Neural progenitor cell (in vitro differentiated cells): ENCODE measurements at places on chromosomes 3 and 15.

DNA sequence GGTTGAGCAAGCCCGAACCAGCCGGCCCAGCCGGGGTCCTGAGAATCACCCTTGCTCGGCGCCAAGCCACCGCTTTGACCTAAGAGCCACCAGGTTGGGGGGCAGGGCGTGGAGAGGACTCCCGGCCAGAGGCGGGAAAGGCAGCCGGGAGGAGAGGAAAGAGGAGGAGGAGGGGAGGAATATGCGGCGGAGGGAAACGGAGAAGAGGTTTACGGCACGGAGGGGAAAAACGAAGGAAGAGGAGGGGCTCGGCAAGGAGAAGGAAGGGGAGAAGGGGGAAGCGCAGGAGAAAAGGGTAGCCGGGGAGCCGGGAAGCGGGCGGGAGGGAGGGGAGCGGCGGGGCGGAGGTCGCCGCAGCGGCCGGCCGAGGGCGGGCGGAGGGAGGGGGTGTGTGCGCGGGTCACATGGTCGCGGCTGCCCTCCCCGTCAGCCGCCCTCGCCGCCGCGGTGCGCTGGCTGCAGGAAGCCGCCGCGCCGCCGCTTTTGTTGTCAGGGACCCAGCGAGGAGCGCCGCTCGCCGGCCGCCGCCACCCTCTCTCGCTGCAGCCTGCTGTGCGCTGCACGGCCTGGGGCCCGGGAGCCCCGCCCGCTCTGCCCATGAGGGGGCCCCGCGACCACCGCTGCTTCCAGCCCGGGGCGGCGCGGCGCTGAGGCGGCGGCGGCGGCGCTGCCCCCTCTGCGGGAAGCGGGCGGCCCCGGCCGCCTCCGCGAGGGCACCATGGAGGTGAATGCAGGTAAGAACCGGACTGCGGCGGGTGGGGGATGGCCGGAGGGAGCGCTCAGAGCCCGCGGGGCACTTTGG lies at the start of gene NR1D2:
TSS of gene NR1D2 (plus strand) at position 426 of the 802 bp plus-strand sequence. CDS start at position 719, 293 bp downstream.
- DNase-seq = peak; percentile 96

DNA sequence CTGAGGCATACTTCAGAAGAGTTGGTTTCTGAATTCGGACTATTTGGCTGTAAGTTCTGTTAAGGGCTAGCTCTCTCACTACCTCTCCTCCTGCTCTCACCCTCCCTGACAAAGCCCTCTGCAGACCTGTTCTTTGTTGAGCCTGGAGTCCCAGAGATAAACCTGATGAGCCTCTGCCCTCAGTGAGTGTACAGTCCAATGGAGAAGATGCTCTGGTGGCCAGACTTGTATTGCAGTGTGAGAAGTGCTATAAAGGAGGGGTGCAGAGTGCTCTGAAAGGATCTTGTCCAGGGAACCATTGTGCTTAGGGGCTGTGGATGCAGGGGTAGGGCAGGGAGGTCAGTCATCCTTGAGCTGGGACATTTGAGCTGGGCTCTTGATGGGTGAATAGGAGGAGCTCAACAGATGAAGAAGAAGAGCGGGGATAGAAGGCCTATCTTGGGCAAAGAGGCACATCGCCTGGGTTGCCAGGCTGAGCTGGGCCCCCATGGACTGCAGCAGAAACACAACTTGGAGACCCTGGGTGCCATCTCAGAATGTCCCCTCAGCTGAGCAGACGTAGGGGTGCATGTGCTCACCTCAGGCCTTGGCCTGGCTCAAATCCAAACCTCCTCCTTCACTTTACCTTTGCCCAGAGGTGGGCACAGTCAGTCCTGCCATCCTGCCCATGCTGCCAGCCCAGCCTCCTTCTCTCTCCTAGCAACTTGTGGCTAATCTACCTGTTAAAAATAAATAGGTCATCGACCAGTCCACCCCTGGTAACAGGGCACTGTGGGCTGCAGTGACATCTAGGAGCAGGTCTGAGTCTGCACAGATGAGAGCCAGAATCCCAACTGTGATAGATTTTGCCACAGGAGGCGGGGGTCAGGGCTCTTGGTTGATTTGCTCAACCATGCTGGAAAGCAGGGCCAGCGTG lies 3.3 kb downstream of the CAND2 start:
- DNase-seq = no peak

DNA sequence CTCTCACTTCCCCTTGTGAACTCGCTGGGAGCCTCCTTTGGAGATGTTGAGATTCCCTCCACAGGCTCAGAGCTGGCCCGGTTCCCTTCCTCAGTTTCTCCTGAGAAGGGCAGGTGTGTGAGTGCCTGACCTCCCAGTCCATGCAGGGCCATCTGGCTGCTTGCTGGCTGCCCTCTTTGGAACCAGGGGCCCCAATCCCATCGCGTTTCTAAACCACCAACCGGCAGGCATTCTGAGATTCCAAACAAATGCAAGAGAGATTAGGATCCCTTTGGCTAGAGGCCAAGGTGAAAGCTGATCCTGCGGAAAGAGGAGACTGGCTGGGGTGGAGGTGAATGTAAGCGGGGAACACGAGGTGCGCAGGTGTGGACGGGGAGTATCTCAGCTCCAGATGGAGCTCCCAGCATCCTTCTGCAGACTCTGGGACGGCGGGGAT lies 2.9 kb upstream of the PRRT3 start:
- DNase-seq = no peak

- DNase-seq = no peak
These were observed 65.9 kb downstream of the ADAMTS9 start for GRCh38 chr3:64621726-64622395.

GRCh38 chr15:71685420-71685993 lies 124.8 kb upstream of the NR2E3 start:
- DNase-seq = no peak

DNA sequence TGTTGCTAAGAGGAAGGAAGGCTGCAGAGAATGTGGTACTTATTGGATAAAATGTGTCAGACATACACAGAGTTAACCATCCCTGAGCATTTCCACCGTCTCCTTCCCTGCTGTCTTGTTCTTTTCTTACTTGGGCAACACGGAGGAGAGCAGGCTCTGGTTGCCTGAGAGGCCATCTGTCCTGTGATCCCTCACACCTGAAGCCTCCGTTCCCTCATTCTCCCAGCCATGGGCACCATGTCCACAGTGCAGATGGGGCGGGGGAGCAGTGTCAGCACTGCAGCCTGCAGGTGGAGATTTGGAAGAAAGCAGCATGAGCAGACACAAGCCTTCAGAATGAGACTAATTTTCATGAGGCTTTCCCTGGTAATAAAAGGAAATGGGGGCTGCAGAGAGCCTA lies 133.7 kb downstream of the CHCHD6 start:
- DNase-seq = no peak

GRCh38 chr3:160671231-160671630 lies 5.7 kb upstream of the ARL14 start:
- no peak for DNase-seq

GRCh38 chr3:132014105-132014504 lies 20.7 kb downstream of the CPNE4 start:
- no peak for DNase-seq

GRCh38 chr15:72205273-72205672 lies 7.7 kb upstream of the GRAMD2A start:
- no peak for DNase-seq

- DNase-seq = no peak
These were observed 811 bp downstream of the C3orf52 start for GRCh38 chr3:112086875-112087524.

DNA sequence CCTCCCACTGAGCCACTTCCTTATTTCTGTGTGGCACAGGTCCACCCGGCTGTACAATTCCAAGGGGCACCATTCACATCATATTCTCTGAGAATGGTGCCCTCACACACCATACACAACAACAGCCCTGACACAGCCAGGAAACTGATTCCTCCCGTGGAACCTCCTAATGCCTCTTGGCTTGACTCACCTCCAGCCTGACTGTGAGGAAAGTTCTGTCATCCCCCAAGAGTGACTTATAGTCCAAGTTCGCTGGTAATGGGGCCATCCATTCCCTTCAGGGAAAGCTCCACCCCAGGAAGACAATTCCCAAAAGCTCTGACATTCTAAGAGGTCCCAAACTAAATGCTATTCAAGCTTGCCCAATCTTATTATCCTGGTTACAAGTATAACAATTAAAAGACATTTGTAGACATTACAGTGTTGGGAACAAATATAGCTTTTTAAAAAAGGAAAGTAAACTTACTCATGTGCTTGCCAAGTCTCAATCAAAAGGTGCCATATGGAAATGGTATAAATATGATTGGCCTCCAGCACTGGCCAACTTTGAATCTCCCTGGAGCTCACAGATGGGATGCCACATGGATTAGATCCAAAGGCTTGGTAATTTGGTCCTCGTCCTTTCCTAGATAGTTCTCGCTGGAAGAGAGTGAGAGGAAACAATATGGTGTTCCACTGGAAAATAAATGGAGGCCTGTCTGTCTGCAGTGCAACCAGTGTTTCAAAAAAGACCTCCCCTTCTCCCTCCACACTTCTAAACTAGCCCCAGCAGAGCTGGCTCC lies 56.3 kb upstream of the PSMD6 start:
- DNase-seq = no peak

DNA sequence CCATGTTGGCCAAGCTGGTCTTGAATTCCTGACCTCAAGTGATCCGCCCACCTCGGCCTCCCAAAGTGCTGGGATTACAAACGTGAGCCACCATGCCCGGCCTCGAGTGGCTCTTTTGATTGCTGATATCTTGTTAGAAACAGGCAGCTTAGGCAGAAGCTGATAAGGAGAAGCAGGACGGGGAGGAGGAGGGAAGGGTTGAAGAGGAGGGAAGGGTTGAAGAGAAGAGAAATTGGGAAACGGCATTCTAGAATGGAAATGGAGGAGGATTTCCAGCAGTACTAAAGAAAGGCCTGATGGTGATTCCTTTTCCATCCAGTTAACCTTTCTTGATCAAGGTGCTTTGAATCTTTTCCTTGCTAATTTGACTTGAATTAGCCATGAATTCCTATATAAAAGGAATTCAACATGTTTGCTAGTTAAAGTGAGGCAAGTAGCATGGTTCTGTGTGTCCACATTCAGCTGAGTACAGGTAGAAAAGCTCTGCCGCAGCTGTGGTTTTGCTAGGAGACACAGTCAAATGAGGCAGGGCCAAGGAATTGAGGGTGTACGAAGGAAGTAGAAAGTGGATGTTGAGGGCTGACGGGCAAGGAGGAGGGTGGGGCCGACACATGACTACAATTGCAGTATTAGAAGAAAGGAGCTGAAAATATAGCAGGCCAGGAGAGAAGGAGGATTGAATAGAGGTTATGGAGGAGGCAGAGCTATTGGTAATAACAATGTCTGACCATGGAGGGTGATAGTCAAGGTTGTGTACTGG lies 27.2 kb upstream of the ATP1B3 start:
- DNase-seq = no peak

DNA sequence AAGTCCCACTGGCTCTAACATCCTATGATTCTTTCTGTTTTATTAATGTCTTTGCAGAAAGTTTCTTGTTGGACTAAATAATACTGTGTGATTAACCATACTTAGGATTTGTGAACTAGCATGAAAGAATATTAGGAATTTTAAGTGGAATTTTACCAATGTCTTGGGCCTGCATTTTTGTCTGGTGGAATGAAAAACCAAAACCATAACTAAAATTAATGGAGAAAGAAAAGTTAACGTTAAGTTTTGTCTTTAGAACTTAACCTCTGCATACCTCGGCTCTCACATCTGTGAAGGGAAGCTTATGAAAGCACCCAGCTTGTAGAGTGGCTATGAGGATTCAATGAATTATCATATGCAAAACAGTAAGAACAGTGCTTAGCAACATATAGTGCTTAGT lies 6.5 kb downstream of the FBN1 start:
- no peak for DNase-seq

- DNase-seq = no peak
These were observed 36.8 kb upstream of the FRMD5 start for GRCh38 chr15:44231842-44232241.

- DNase-seq = peak; percentile 21
These were observed 78.3 kb upstream of the TPM1 start for GRCh38 chr15:62964251-62964650.

- no peak for DNase-seq
These were observed 104.5 kb downstream of the MESD start for GRCh38 chr15:80885016-80885579.

DNA sequence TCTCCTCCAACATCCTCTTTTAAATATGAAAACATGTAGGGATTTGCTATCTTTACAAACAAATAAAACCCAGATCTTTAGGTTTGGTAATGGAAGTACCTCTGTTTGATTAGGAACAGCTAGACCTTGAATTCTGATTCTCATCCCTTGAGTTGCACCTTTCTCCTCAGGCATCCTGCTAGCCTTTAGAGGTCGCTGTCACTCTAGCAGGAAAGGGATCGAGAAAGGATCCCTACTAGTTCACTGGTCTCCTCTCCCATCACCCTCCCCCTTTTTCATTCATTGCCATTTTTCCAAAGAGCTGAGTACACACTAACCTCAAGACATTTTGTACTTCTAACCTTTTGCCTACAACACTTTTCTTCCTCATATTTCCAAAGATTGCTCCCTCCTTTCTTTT lies 569.8 kb downstream of the RBMS3 start:
- DNase-seq = peak; percentile 23

GRCh38 chr3:158213461-158213860 lies 103.6 kb downstream of the RSRC1 start:
- no peak for DNase-seq

DNA sequence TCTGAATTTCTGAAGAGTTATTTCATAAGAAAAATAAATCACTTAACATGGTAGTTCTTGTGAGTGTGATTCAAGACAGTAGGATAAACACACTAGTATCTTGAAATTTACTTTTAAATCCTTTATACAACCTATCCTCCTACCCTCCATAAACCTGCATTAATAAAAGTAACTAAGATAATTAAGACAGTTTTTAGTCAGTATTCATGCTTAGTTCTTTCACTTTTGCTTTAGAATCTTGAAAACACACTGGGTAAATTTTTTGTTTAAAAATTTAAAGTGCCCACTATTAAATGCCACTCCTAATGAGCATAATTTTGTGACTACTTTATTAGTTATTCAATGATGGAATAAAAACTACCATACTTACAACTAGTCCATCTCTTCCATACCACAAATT lies 28.8 kb downstream of the GOLIM4 start:
- DNase-seq = no peak

GRCh38 chr3:55481744-55482495 lies 5.2 kb downstream of the WNT5A start:
- DNase-seq = peak; percentile 46

GRCh38 chr15:81897057-81897677 lies 148.7 kb downstream of the MEX3B start:
- no peak for DNase-seq

- peak; percentile 53 for DNase-seq
These were observed 959 bp downstream of the ZNF592 start for GRCh38 chr15:84749111-84749991.

GRCh38 chr3:40118091-40118490 lies 191.4 kb upstream of the EIF1B start:
- DNase-seq = no peak

DNA sequence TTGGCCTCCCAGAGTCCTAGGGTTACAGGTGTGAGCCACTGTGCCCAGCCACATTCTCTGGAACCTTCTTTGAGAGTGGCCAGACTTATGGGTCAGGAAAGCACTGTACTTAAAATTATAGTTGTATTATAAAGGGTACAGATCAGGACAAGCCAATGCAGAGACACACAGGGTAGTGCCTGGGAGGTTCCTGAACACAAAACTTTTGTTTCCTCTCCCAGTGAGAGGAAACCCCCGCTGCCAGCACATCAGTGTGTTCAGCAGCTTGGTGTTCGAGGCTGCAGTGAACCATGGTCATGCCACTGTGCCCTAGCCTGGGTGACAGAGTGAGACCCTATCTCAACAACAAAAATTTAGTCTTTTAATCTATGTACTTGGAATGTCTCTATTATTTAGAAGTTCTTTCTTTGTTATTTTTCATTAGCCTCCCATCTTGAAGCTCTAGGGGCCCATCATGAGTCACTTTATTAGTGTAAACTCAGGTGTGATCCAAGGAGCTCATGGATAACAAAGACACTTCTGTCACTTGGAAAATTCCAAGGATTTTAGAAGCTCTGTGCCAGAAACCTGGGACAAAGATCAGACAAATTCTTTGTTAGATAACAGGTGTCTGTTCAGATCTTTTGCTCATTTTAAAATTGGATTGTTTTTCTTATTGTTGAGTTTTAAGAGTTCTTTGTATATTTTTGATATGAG lies 7.8 kb downstream of the BLOC1S6 start:
- DNase-seq = no peak
